ENCODE measurements at places on chromosomes 1 and 21.

GRCh38 chr1:172135978-172136610 is 284.4 kb upstream of the C1orf105 start:
- no peak for DNase-seq

GRCh38 chr1:95537176-95537575 is 303.2 kb downstream of the RWDD3 start:
- DNase-seq: no peak

- no peak for DNase-seq
Observed at GRCh38 chr21:18602711-18603110, 199.1 kb upstream of the TMPRSS15 start.

DNA sequence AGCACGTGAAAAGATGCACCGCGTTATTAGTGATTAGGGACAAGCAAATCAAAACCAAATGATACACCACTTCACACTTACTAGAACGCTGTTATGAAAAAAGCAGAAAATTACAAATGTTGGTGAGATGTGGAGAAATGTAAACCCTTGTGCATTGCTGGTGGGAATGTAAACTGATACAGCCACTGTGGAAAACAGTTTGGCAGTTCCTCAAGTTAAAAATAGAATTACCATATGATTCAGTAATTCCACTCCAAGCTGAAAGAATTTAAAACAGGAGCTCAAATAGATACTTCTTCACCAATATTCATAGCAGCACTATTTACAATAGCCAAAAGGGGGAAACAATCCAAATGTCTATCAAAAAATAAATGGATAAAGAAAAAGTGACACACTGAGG is 10.3 kb upstream of the EVI5 start:
- no peak for DNase-seq

GRCh38 chr1:76682138-76682537 is 185.1 kb upstream of the ST6GALNAC5 start:
- DNase-seq: no peak

DNA sequence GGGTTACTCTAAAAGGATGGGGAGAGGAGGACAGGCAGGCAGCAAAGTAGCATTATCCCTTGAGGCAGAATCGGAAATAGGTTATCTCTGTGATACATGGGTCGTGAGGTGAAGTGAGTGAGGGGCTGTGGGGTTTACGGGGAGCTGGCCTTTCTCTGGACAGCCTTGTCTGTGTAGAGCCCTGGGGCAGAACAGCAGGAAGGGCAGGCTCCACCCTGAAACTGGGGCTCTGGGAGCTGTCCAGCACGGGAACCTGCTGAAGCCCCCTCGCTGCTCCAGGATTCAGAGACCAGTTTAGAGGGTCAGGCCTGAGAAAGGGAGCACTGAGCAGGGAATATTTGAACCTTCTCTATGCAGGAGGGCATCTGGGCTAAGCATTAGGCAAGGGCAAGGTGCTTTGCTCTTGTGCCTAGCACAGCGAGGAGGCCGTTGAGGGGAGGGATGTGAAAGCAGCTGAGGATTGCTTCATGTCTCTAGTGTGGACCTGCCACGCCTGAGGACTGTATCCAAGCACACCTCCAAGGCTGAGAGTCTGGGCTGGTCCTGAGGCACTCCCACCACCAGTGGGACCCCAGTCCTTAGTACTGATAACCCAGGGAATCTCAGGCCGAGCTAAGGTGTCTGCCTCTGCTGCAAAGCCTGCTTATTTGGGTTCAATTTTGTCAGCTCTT is 55.8 kb downstream of the NAV1 start:
- peak; percentile 61 for DNase-seq

GRCh38 chr1:76256289-76257223 is 182.0 kb downstream of the ST6GALNAC3 start:
- no peak for DNase-seq

GRCh38 chr1:39391691-39392679 is 99.5 kb upstream of the BMP8A start:
- DNase-seq: no peak

GRCh38 chr1:41439234-41439633 is 45.2 kb downstream of the EDN2 start:
- DNase-seq: no peak

- DNase-seq: no peak
Observed at GRCh38 chr1:121518726-121519041, 333.9 kb downstream of the SRGAP2C start.

DNA sequence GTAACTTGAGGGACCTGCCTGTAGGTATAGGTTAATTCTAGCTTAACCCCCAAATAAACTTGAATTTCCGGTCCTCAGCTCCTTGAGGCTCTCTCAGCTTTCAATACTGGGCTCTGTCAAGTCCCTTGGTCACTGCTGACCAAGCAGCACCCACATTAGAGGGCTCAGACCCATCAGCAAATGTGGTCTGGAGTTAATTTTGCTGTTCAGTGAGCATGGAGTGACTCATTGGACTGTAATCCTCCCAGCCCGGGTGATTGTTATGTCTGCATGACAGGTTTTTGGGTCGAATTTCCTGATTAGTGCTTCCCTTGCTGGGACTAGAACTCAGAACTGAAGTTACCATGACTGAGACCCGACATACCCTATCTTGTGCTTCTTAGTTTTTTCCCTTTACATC is 130.6 kb downstream of the URB2 start:
- no peak for DNase-seq

- no peak for DNase-seq
Observed at GRCh38 chr1:8660411-8660828, 157.0 kb downstream of the RERE start.

DNA sequence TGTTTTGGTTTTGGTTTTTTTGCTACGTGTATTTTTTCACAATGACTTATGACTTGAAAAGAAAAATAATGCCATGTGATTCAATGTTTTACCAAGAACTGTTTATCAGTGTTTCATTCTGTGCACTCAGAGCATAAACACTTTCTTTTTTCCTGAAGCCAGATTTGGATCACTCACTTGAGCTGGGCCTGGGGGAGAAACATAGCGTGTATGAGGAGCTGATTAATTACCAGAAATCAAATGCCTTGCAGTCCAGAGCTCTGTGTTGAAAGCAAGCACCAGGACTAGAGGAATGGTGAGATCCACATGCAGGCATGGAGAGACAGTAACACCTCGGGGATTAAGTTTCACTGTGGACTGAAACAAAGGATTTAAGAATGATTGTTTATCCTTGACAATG is 642.1 kb upstream of the ADGRL2 start:
- DNase-seq: no peak

- DNase-seq: no peak
Observed at GRCh38 chr1:168408884-168409283, 128.2 kb downstream of the TBX19 start.

DNA sequence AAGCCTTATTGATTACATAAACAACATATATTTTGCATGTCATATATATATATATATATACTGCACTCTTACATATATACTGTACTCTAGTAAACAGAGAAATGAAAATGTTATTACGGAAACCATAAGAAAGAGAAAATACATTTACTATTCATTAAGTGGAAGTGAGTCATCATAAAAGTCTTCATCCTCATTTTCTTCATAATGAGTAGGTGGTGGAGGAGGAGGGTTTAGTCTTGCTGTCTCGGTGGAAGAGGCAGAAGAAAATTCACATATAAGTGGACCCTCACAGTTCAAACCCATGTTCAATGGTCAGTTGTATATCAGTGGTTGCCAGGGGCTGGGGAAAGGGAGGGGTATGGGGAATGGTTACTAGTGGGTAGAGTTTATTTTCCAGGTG is 8.0 kb upstream of the IFNLR1 start:
- DNase-seq: no peak

DNA sequence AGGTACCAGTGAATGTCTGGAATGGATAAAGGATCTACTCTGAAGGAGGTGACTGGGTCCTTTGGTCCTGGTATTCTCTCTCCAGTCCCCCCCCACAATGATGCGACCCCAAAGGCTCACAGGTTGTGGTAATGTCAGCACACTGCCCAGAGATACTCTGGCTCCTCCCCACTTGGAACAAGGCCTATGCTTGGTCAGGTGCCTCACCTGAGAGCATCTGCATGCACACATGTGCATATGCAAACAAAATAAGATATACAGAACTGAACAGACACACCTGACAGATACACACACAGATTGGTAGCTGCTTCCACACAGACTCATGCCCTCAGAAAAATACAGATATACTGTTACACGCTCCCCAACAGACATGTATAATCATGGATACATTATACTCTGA is 33.5 kb downstream of the DMAP1 start:
- DNase-seq: no peak

- no peak for DNase-seq
Observed at GRCh38 chr1:113946678-113947387, 17.7 kb downstream of the HIPK1 start.

DNA sequence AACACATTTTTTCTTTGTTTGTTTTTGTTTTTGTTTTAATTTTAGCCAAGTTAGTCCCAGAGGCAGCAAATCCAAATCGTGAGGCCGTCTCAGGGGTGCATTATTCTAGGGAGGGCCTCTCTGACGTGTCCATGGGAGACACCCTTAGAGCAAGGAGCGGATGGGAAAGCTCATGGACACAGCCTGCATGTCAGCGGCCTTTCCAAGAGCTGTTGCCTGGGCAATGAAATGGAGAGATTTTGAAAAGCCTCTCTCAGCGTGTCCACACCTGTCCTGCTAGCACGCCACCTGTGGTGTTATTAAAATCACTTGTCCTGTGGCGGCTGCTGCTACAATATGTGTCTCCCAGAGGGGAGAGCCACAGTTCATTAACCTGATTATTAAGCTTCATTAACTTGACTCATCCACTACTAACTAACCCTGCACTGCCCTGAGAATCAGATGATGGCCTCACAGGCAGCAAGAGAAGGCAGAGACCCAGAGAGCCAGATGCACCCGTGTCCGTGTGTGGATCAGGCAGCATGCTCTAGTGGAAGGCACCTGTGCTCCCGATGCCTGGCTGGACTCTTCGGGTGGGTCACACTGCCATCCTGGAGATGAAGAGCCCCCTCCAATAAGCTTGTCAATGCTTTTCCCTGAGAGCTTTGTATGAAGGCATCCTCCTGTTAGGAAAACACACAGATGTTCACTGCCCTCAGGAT is 133.3 kb downstream of the PGBD5 start:
- no peak for DNase-seq

- DNase-seq: no peak
Observed at GRCh38 chr1:119729044-119729443, 17.3 kb downstream of the PHGDH start.

- no peak for DNase-seq
Observed at GRCh38 chr1:150127868-150128267, 21.8 kb upstream of the PLEKHO1 start.

GRCh38 chr1:206048582-206048981 is 4.4 kb upstream of the RHEX start:
- no peak for DNase-seq

DNA sequence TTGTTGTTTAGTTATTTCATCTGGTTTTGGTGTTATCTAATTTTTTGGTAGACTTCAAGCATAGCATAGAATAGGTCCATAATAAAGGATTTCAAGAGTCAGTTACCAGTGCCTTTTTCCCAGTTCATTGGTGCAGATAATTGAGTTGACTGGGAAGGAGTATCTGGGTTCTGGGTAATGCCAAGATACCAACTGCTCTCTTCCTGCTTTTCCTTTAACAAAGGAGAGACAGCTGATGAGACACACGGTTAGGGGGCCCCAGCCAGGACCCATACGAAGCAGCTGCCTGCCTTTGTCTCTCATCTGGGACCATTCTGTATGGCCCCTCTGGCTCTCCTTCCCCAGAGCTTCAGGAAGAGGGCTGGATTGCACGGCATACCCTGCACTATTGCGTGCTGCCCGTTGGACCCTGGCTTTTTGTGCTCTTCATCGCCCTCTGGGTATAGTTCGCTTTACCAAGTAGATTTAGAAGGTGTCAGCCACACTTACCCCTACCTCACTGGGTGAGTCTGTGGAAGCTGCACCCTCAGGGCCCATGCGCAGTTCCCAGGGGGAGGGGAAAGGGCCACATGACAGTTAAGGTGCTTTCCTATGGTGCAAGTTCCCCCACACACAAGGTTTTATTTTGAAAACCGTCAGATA is 7.0 kb downstream of the NAV1 start:
- no peak for DNase-seq

DNA sequence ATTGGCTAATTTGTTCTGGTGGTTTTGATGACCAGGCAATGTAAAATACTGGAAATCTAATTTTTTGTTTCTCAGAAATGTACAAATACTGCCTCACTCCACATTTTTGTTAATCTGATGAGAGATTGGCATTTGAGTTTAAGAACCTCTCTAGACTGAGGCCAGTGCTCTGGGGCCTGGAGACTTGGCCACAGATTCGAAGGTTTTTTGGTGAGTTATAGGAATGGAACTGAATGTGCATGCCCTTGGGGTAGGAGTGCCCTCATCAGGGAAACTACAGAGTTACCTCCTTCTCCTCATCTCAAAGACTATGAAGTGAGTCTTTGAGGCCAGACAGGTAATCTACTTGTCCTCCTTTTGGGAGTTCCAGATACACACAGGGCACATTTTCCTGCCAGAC is 347.9 kb downstream of the LTN1 start:
- DNase-seq: no peak

GRCh38 chr1:55171694-55172093 is 43.5 kb downstream of the USP24 start:
- DNase-seq: no peak

DNA sequence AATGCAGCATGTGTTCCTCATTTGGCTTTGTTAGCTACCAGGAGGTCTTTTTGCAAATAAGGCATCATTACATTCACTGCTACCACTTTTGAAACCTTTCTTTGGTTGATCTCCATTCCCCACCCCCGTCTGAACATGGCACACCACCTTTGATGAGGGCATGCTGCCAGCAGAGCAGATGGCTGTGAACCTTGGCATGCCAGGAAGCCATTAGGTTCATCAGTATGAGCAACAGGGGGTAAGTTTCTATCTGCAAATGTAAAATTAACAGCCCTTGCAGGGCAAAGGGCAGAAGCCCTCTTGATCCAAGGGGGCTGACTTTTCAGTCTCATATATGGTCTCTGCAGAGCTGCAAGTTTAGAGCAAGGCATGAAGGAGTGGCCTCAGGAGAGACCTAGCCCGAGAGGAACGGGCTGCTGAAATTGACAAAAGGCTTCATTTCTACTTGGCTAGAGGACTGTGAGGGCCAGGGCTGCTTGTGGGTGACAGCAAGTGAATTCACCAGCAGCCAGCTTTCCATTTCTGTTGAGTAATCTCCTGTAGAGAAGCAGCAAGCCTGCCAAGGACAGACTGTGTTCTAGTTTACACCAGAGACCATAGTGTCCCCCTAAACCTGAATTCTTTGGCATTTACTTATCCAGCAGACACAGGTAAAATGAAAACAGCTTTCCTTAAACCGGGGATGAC is 127.9 kb downstream of the ZNF326 start:
- DNase-seq: no peak

GRCh38 chr1:66290761-66291530 is 243.0 kb upstream of the SGIP1 start:
- DNase-seq: no peak

DNA sequence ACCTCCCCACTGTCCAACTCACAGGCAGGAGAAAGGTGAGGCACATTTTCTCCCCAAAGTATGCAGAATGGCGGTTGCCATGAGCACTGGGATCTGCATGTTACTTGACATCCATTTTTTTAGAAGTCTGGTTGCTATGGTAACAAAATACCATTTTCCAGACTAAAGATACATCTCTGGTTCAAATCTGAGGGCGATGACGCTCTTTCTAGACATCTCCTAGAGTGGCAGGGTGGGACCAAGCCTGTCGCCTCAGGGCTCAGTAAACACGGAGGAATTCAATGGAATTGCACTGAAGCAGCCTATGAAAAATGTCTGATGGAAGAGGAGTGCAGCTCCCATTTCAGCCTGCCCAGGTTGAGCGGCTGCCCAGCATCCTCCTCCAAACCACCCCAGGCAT is 21.5 kb upstream of the FAM43B start:
- DNase-seq: no peak
